ENCODE measurements at places on chromosomes 3 and 15. TPM values are rescaled to one million over a fixed set of nuclear protein-coding genes. Genes with fewer than 3 reads are reported as not detected.

TUSC7 gene
- not detected for total RNA-seq

CPN2 gene
- not detected for total RNA-seq

TRPM1 gene
- not detected for total RNA-seq

DNA sequence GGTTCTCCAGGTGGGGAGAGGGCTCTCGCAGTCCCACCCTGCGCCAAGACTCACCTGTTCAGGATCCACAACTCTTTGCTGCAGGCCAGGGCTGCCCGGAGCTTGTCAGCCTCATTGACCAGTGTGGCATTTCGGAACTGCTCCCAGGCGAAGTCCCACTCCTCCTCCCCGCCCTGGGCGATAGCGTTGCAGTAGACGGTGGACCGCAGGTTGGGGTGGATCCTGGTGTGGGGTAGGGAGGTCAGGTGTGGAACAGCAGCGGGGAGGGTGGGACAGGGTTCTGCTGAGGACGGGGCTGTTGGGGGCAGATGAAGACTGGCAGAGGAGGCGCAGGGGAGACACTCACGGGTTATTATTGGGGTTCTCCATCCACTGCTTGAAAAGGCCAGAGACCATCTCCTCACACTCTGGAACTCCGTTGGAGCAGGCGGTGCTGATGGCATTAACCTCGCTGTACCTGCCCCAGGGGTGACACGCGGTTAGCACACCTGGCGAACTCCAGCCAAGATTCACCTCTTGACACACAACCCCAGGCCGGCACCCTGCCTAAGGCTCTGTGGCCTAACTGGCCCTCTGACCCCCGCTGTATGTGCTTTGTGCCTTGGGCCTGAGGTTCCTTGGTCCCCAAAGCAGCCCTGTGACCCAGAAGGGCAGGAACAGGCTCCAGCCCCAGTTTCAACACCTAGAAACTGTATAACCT, 16.1 kb downstream of the MESP2 start:
- DNase-seq: no peak

GRCh38 chr3:127959873-127960272, 44.8 kb downstream of the KBTBD12 start:
- peak; percentile 35 for DNase-seq

GRCh38 chr3:168933614-168934013, 729.9 kb downstream of the MECOM start:
- no peak for DNase-seq
